Left lung (tissue), 14 donors: ENCODE measurements at places on chromosomes 5 and 9. TPM values are rescaled to one million over a fixed set of nuclear protein-coding genes. Genes with fewer than 3 reads are reported as not detected.

The TLN1 gene
- total RNA-seq, result 471 TPM

DNA sequence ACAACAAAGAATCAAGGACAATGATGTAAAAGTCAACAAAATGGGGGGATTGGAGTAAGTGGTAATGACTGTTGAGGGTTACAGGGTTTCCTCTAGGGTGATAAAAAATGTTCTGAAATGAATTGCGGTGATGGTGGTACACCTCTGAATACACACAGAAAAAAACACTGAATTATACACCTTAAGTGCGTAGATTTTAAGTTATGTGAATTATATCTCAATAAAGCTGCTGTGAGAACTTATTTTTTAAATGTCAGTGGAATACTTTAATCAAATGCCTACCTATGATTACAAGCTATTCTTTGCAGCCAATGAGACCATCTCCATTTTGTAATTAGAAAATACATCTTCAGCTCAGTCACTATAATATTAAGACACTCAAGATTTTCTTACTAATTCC is 53.5 kb downstream of the ZNF608 start:
- no peak for DNase-seq

DNA sequence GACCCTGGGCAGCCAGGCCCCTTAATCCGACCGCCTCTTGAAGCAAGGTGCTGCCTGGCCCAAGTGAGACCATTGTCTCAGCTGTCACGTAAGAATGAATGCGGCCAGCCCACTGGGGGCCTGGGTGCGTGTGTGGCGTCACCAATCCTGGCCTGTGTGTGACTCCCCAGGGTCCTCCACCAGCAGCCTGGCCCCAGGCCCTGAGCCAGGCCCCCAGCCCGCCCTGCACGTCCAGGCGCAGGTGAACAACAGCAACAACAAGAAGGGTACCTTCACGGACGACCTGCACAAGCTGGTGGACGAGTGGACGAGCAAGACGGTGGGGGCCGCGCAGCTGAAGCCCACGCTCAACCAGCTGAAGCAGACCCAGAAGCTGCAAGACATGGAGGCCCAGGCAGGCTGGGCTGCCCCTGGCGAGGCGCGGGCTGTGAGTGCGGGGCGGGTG is 124.2 kb downstream of the WNK2 start:
- no peak for DNase-seq

GRCh38 chr5:66407765-66408164 is 188.4 kb upstream of the MAST4 start:
- no peak for DNase-seq

The PRSS3 gene
- not detected for total RNA-seq

DNA sequence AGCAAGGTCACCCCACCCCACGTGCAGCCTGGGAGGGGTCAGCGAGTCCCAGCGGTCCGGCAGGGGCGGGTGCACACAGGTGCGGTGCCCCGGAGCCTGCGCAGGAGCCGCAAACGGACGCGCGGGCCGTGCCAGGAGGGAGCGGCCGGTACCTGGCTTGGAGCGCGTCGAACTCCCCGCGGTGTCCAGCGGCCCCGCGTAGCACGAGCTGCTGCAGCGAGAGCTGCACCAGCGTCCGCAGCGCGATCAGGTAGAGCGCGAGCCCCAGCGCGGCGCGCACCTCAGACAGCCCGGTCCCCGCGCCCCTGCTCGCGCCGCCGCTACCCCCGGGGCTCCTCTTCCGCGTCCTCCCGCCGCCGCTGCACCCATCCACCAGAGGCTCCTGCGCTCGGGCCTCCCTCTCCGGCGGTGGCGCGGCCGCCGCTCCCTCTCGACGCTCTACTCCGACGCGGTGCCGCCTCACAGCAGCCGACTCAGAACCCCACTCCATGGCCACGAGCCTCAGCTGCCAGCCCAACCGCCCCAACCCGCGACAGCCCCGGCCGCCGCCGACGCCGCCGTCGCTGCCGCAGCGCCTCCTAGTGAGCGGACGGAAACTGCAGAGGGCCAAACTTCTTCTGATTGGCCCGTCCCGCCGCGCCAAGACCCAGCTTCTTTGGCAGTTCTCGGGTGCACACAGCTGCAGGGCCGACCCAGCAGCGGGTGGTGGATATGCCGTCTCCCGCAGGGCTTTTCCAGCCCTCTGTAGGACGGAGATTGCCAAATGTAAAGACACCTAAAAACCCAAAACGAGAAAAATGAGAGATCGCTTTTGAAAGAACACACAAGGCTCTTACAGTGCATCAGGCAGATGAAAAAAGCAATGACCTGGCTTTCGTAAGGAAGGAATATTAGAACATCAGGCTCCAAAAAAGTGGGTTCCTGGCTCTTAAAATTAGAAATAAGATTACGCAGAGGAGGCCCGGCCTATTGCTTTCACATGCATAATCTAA is at the start of gene ERMP1:
Gene ERMP1 (minus strand): TSS at position 580 of the 992 bp plus-strand sequence. CDS start 90 bp downstream, at position 490.
- DNase-seq, result peak; percentile 89

The CDC25C gene
- total RNA-seq, result 0.34 TPM

DNA sequence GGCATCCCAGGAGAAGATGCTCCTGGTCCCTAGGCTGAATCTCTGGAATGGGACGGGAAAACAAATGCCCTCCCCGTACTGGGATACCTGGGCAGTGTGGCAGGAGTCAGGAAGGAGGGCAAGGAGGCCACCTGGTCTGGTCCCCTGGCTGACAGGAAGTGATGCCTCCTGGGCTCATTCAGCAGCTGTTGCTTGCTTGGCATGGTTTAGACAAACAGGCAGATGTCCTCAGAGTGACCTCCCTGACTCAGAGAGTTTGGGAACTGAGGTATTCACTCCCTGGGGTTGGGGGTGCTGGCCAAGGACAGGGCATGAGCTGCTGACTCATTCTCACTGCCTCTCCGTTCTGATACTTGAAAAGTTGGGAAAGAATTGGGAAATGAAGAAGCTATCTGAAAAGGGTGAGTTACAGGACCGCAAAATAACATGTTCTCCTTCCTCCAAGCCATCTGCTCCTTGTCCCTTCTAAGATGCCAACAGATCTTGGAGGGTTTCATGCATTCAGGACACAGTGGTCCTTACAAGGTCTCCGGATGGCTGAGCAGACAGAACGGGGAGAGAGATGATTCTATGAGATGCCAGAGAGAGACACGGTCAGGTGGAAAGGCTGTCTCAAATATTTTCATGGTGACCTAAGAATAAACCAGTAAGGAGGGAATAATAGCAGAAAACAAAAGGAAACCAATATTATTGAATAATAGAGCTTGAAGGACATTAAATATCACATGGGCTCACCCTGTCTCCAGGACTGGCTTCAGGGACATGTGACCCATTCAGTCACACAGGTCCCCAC is 534.5 kb downstream of the BNC2 start:
- no peak for DNase-seq

GRCh38 chr5:37417347-37417746 is 38.2 kb downstream of the WDR70 start:
- DNase-seq, result no peak

The EDIL3 gene
- total RNA-seq, result 59.9 TPM

DNA sequence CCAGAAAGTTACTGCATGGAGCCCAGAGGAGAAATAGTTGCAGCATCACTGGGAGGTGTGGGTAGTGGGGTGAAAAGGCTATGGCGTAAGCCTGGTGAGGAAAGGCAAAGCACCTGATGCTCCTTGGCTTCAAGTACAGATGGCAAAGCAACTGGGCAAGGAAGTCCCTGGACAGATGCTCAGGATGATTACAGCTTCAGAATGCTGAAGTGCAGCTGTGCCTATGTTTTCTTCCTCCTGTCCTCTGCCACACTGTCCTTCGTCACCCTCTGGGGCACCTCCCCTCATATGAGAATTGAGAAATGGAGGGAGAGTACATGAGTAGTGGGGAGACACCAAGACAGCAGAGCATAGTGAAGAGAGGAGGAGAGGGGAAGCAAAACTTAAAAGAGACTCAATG is 328.0 kb downstream of the PDE4D start:
- DNase-seq, result no peak

The NEUROG1 gene
- not detected for total RNA-seq

DNA sequence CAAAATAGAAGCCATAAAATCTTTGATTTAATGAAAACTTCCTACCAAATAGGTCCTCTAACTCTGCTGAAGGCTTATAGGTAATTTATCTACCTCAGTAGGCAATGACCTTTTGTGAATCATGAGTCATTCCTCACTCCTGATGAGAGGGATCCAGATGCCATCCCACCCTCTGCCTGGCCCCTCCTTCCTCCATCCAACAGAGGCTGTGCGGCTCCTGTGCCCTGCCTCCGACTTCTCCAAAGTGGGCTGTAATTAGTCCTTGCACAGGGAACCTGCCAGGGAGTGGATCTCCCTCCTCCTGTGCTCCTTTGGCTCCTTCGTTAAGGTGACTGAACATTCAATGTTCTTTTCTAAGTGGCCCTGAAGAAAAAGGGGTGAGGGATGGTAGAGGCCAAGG is 213.9 kb upstream of the TBCA start:
- DNase-seq, result no peak

DNA sequence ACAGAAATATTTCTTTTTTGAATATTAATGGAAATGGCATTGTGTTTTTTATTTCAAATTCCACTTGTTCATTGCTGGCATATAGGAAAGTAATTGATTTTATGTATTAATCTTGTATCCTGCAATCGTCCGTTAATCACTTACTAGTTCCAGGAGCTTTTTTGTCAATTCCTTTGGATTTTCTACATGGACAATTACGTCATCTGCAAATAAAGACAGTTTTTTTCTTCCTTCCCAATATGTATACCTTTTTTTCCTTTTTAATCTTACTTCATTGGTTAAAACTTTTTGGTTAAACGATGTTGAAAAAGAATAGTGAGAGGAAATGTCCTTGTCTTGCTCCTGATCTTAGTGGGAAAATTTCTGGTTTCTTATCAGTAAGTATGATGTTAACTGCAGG is 1.5 kb upstream of the TIFAB start:
- no peak for DNase-seq

- no peak for DNase-seq
These were observed 444.8 kb downstream of the BNC2 start for GRCh38 chr9:16425562-16426231.

The SPINK13 gene
- not detected for total RNA-seq

GRCh38 chr5:2861605-2862004 is 110.1 kb upstream of the IRX2 start:
- DNase-seq, result no peak

GRCh38 chr5:151318850-151319732 is 15.5 kb upstream of the SLC36A3 start:
- DNase-seq, result no peak

- DNase-seq, result peak; percentile 84
These were observed at the start of gene ANKS6 for GRCh38 chr9:98796364-98797101. ANKS6 (minus strand) TSS chr9:98796555; CDS start chr9:98796491, 64 bp downstream.

DNA sequence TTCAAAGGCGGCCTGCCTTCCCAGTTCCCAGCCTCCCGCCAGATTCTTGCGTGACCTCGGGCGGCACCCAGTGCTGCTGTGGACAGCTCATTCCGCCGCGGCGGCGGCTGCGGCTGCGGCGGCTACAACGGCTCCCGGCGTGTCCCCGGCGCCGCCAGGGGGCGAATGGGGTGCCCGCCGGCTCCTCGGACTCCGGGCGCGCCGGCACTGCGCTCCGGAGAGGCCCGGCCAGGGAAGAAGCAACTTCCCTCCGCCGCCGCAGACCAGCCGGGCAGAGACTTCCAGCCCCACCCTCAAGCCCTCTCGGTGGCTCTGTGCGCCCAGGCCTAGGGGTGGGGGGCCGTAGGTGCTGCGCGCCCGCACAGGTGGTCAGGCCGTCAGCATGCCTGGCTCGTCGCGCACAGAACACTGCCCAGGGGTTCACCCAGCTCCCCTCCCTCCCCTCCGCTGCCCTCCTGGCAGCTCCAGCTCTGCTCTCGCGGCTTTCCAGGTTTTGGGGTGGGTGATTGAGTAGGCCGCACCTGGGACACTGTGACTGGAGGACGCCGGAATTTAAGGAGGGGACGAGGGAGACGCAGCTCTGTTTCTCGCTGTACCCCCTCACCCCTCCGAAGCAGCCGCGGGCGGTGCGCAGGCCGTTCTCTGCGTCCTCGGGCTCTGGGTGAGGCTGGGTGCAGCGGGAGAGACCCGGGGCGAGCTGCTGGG is 20.2 kb downstream of the IGIP start:
- DNase-seq, result peak; percentile 80

DNA sequence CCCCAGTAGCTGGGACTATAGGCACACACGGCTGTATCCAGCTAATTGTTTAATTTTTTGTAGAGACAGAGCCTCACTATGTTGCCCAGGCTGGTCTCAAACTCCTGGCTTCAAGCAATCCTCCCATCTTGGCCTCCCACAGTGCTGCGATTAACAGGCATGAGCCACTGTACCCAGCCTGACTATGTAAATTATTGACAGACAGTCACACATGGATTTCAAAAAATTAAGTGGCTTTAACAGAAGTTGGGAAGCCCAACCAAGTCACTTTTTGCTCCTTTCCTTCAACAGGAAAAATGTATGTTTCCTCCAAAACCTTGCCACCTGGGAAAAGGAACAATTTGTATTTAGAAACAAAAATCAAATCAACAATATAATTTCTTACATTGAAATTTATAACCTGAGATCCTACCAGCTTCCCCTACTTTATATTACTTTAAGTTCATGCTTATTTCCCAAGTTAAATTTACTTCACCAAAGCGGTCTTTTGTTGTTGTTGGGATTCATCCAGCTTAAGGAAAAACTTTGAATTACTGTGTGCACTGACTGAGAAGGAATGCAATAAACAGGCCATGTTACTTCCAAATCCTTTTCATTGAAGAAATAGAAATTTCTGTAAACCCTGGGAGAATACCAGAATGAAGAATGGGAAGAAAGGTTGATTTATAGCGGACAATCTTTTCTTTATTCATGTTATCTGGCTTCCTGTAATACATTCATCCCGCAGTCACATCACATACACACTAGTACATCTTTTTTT is 8.6 kb downstream of the PCA3 start:
- DNase-seq, result no peak

GRCh38 chr9:33289496-33289895 is 820 bp upstream of the NFX1 start:
- DNase-seq, result no peak

GRCh38 chr5:102670224-102670836 is 84.8 kb upstream of the PAM start:
- DNase-seq, result no peak

GRCh38 chr9:95875305-95876137 is at the start of gene ERCC6L2:
ERCC6L2 (plus strand) TSS chr9:95875691; CDS start chr9:95876039, 348 bp downstream.
- peak; percentile 94 for DNase-seq

DNA sequence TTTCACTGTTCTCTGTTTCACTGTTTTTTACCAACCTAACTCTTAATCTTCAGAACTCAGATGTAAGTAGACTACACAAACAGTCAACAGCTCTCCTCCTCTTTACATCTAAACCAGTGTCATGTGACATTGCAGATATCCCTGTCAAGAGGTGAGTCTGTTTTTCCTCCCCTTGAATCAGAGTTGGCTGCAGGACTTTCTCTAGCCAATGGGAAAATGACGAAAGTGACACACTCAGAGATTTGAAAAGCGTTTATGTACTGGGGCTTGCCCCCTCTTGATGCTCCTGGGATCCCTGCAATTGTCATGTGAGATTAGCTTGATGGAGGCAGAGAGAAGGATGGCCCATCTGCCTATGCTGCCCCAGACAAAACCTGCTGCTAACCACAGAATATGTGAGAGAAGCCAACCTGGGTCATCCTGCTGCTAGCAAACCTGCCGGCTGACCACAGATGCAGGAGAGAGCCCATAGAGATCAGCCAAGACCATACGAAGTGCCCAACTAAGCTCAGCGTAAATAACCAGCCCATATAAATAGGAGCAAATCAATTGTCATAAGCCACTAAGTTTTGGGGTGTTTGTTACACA is 111.1 kb downstream of the ASTN2 start:
- DNase-seq, result no peak
